D341Med (cell line): ENCODE measurements at places on chromosomes 5 and 9.

- no peak for DNase-seq
These were observed 42.7 kb downstream of the ST8SIA4 start for GRCh38 chr5:100860407-100860806.

DNA sequence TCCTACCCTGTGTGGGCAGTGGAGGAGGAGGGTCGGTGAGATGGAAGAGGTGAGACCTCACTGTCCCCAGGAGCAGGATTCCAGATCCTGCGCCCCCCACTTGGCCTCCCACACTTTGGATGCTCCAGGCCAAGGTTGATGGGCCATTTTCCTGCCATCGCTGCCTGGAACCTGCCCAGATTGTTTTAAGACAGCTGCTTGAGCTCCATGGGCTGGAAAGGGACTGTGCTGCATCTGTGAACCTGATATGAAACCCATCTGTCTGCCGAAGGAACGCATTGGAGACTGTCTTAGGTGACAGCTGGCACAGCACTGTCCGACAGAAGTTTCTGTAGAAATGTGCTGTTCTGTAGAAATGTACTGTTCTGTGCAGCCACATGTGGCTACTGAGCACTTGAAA is 72.7 kb upstream of the SLC25A48 start:
- no peak for DNase-seq

DNA sequence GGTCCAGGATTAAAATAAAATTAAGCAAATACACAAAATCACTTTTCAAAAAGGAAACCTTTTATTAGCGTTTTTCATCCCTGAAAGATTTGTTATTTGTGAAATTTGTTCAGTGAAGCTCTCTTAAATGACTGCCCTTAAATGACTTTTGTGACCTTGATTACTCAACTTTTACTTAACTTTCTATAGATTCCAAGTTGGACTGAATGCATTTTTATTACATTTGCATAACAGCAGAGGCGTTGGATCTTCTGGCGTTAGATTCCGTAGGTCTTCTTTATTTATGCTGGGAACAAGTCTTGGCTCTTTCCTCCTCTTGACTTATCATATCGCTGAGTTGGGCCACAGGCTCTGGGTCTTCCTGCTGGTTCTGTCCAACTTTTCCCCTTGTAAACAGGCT is 78.4 kb downstream of the APBA1 start:
- DNase-seq: no peak

DNA sequence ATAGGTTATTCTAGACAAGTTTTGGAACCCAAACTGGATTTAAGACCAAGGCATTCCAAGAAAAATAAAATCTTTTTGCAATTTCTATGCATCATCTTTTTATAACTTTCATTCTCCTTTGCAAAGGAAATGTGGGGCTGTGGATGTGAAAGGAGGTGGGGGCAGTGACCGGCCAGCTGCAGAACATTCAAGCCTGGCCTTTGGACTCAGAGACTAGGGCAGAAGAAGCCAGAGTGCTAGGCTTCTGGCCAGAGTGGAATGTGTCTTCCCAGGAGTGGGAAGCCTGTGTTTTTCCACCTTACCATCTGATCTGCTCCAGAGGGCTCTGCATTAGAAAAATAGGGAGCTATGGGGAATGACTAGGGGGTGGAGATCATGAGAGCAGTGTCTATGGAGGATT is 148.5 kb downstream of the C9orf152 start:
- no peak for DNase-seq

GRCh38 chr5:102414448-102414847 is 84.4 kb downstream of the SLCO6A1 start:
- no peak for DNase-seq

DNA sequence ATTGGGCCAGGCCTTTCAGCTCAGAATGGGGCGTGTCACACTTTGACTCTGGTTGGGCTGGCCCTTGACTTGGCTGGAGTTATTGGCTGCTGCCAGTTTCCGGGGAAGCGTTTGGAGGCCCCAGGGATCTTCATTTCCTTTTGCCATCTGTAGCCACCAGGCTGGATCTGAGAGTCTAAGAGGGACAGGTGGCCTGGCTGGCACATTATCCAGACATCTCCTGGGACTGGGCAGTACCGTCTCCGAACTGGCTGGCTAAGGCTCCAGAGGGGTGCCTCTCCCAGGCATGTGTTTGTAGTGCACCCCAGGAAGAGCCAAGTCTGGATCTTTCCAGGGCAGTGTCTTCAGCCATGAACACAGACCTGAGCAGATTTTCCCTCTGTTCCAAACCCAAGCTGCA is 9.7 kb upstream of the JADE2 start:
- peak; percentile 73 for DNase-seq

GRCh38 chr9:35107297-35108290 is 4.7 kb upstream of the STOML2 start:
- no peak for DNase-seq

- peak; percentile 25 for DNase-seq
These were observed 624 bp upstream of the RETREG1 start for GRCh38 chr5:16617274-16617968.

DNA sequence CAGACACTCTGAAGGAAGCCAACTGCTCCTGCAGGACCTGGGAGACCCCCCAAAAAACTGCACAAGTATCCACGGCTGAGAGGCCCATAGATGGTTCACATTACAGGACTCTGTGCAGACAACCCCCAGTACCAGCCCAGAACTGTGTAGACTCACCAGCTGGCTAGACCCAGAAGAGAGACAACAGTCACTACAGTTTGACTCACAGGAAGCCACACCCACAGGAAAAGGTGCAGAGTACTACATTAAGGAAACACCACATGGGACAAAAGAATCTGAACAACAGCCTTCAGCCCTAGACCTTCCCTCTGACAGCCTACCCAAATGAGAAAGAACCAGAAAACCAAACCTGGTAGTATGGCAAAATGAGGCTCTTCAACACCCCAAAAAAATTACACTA is 281.2 kb upstream of the RGMB start:
- DNase-seq: no peak

DNA sequence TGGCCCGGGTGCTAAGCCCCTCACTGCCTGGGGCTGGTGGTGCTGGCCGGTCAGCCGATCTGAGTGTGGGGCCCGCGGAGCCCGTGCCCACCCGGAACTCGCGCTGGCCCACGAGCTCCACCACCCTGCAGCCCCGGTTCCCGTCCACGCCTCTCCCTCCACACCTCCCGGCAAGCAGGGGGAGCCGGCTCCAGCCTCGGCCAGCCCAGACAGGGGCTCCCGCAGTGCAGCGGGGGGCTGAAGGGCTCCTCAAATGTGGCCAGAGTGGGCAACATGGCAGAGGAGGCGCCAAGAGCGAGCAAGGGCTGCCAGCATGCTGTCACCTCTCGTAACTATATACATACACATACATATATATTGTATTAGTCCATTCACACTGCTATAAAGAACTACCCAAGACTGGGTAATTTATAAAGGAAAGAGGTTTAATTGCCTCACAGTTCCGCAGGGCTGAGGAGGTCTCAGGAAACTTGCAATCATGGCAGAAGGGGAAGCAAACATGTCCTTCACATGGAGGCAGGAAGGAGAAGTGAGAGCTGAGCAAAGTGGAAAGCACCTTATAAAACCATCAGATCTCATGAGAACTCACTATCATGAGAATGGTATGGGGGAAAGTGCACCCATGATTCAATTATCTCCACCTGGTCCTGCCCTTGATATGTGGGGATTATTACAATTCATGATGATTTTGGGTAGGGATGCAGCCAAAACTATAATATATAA is 56.8 kb downstream of the LIX1 start:
- DNase-seq: no peak

DNA sequence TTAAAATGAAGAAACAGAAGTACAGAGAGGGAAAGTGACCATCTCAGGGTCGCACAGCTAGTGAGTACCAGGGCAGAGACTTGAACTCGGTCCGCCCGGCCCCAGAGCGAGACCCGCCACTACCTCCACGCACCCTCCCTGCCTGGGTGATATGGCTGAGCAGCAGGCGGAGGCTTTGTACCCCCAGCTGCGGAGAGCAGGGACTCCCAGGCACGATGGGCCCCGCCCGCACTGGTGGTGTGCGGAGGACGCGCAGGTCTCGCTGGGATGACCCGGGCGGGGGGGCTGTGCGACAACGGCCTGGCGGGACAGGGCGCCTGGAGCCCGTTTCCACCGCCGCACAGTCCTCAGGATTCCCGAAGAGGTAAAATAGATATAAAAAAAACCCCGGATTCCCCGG is 64.7 kb upstream of the LARP1 start:
- no peak for DNase-seq

DNA sequence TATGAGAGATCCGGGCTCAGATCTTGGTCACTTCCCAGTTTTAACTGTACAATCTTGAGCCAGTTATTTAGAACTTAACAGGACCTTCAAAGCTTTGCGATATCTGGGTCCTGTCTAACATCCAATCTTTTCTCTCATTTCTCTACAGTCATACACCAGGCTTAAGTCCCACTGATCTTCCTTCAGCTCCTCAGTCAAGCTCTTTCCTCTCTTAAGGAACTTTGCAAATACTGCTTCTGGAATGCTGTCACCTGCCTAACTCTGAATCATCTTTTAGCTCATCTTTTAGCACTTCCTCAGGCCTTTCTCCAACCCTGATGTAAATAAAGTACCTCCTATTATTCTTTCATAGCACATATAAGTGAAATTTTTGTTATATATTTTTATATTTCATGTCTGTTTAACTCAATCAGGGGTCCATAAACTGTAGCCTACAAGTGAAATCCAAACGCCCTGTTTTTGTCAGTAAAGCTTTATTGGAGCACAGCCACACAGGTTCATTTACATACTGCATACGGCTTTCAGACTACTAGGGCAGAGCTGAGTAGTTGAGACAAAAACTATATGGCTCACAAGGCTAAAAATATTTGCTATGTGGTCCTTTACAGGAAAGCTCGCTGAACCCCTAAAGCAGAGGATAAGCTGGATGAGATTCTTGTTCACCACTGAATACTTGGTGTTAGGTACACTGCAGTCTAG is 63.5 kb downstream of the MEF2C start:
- no peak for DNase-seq

- DNase-seq: no peak
These were observed 268.1 kb downstream of the NTRK2 start for GRCh38 chr9:84937581-84937980.

GRCh38 chr9:32968101-32969011 is 33.1 kb downstream of the APTX start:
- DNase-seq: peak; percentile 56

DNA sequence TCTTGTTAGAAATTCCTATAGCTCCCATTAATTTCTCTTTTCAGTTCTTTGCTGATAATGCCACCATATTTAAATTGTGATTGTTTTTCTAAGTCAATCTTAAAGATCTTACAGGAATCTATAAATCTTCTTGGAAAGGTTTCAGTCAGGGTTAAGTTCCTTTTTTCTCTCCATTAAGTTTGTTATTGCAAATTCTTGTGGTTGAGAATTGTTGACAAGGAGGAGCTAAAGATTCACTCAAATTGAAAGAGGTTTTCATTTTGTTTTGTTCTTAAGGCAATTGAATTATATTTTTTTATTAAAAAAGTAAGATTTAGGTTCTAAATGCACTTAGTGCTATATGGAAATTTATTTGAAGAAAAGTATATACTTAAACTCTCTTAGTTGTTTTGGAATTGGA is 213.4 kb downstream of the PRR16 start:
- no peak for DNase-seq

GRCh38 chr5:132024789-132025402 is 13.4 kb upstream of the ACSL6 start:
- DNase-seq: no peak

DNA sequence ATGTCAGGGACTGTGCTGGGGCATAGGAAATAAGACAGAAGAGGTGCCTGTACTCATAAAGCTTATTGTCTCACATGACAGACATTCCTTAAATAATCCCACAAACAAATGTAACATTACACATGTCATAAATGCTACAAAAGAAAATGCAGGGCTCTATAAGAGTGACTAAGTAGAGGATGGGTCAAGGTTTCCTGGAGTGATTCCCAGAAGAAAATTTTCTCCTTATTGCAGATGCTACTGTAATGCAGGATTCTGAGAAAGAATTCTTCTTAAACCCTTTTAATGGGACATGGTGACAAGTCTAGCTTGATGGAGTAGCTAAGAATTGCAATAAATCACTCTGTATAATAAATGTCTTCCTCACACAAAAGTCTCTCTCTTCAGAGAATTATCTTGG is 55.7 kb downstream of the SH3TC2 start:
- DNase-seq: no peak

DNA sequence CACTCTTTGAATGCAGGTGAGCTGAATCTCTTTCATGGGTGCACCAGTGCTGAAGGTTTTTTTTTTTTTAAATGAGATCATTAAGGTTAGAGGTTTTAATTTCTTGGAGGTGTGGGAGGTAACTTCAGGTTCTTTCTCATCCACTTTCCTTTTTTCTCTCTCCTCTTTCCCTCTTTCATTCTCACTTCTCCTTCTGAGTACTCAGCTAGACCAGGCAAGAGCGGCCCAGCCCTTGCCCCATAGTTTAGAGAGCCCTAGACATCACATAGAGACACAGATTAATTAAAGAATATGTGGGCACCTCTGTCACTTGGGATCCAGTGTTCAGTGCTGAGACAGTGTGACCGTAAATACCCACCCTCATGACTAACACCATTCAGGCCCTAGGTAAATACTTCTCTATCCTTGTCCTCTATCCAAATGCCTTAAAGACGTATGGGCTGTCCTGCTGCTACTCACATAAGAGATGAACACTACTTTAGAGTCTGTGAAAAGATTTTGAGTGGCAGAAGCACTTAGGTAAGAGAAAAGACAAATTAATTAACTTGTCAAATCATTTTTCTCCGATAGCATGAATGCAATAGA is 174.1 kb downstream of the TLE4 start:
- DNase-seq: no peak

DNA sequence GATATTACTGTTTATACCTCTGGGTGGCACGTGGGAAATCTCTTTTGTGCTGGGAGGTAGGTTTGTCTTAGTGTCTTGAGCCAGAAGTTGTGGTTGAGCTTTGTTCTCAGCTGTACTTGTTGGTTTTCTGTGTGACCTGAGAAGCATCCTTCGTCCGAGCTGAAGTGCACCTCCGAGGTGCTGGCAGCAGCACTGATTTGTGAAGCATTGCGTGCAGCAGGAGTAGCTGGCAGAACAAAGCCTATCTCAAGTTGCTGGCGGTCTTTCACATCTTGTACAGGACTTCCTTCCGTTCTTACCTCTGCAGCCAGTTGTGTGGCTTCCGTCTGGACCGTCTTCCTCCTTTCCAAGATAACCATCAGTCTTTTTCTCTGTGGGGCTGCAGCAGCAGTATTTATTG is 4.3 kb downstream of the PRRC2B start:
- no peak for DNase-seq
